Stimulated activated CD8-positive, alpha-beta memory T cell treated with anti-CD3 and anti-CD28 coated beads, Interleukin-2, amount 100 ng/mL, for 48 hours (primary cell): ENCODE measurements at places on chromosomes 12 and 14.

GRCh38 chr12:57874166-57875108 is 27.9 kb upstream of the CTDSP2 start:
- DNase-seq = no peak

- DNase-seq = no peak
Measured at GRCh38 chr12:121810234-121810817, 6.5 kb downstream of the SETD1B start.

DNA sequence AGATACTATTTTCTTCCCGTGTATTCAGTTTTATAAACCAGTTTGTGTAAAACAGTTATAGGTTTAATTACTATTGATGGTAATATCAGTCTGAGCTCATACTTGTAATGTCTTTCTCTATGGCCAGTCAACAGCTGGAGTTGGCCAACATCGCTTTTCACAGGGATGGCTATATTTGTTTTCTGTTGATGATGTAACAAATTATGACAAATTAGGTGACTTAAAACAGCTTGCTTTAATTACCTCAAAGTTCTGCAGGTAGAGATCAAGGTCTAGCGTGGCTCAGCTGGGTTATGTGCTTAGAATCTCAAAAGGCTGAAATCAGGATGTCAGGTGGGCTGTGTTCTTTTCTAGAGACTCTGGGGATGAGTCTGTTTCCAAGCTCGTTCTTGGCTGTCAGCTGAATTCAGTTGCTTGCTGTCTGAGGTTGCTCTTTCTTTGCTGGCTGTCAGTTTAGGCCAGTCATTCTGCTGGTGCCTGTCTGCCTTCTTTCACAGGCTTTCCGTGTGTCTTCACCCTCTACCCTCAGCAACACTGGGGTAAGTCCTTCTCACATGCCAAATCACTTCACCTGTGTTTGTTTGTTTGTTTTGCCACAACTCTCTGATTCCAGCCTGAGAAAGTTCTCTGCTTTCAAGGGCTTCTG is 370.2 kb upstream of the E2F7 start:
- DNase-seq = no peak

GRCh38 chr14:54535126-54535525 is 25.4 kb downstream of the CGRRF1 start:
- no peak for DNase-seq

- DNase-seq = no peak
Measured at GRCh38 chr12:31835276-31835882, 106.6 kb upstream of the AMN1 start.

GRCh38 chr12:63302269-63302940 is 151.4 kb upstream of the AVPR1A start:
- DNase-seq = no peak

GRCh38 chr12:53993162-53994008 is 6.6 kb upstream of the HOXC9 start:
- DNase-seq = no peak

GRCh38 chr14:93741556-93742230 is 46.6 kb downstream of the PRIMA1 start:
- DNase-seq = no peak

DNA sequence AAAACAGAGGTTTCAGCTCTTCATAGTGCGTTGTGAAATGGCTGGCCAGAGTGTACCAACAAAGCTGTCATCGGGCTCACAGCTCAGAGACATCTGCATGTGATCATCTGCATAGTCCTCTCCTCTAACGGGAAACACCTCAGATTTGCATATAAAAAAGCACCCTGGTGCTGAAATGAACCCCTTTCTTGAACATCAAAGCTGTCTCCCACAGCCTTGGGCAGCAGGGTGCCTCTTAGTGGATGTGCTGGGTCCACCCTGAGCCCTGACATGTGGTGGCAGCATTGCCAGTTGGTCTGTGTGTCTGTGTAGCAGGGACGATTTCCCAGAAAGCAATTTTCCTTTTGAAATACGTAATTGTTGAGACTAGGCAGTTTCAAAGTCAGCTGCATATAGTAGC is 14.3 kb upstream of the PAPLN start:
- DNase-seq = no peak

- no peak for DNase-seq
Measured at GRCh38 chr12:120579179-120579578, 2.0 kb downstream of the POP5 start.

GRCh38 chr12:51351913-51352532 is 5.5 kb upstream of the CELA1 start:
- DNase-seq = no peak

- no peak for DNase-seq
Measured at GRCh38 chr14:98592611-98593170, 679.3 kb downstream of the BCL11B start.

DNA sequence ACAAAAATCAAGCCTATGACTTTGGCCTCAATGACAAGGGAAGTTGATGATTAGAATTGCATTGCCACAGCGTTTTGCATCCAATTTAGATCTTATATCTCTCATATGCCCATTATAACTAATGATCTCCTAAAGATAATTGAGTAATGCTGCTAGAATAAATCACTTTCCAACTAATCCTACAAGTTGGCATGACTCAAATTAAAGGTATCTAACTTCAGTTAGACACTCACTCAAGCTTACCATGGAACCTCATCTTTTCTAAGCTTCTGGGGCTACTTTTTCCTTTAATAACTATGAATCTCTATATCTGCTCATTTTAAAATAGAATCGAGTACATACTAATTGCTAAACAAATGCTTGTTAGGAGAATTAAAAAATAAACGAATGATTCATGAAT is 427.8 kb downstream of the BTG1 start:
- no peak for DNase-seq

- DNase-seq = peak; percentile 38
Measured at GRCh38 chr12:52903285-52903854, 1.5 kb downstream of the KRT8 start.

GRCh38 chr12:88266806-88267360 is 124.8 kb downstream of the TMTC3 start:
- no peak for DNase-seq

- no peak for DNase-seq
Measured at GRCh38 chr12:93029091-93029490, 100.0 kb upstream of the EEA1 start.

DNA sequence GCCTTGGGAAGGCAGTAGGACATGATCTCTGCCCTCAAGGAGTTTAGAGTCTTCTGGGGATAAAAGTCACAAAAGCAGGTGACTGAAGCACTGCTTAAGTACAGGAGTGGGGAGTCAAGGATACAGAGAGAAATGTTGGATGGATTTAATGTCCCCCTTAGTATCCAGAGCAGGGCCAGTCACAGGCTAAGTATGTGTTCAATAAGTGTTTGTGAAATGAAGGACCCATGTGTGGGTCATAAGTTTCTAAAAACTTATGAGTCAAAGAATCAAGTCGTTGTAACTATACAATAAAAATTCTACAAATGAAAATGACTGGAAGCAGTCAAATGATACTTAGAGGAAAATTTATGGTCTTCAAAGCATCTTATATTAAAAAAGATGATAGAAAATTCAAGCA is 25.1 kb downstream of the KRT80 start:
- no peak for DNase-seq

GRCh38 chr14:96710060-96710666 is 87.0 kb upstream of the VRK1 start:
- no peak for DNase-seq

DNA sequence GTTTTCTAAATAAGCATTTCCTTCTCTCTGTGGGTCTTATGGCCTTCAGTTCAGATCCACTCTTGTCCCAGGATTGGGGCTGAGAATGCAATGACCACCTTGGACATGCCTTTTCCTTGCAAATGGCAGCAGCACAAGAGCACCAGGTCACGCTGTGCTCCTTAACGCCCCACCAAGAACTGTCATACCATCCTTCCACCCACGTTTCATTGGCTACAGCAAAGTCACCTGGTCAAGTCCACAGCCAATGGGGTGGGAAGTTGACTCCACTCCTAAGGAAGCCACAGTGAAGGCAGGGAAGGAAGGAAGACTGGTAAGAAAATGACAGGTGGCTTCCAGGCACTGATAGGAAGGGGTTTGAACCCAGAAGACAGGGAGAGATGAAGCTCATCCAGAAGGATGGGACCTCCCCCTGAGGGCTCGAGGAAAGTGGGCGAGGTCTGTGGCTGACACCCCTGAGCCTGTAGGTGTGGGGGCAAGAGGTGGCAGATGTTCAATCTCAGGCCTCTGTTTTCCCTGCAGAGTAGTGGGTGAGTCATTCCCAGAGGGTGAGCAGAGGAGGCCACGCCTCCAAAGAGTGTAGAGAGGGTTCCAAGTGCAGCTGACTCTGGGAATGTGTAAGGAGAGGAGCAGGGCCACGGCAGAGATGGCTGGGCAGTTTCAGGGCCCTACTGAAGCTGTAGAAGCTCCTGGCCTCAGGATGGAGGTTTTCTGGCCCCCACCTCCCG is 113.5 kb upstream of the VRK1 start:
- DNase-seq = no peak

- DNase-seq = no peak
Measured at GRCh38 chr14:56202256-56202655, 84.0 kb downstream of the PELI2 start.

- no peak for DNase-seq
Measured at GRCh38 chr14:89371585-89372511, 45.2 kb downstream of the FOXN3 start.
